Activated naive CD4-positive, alpha-beta T cell treated with anti-CD3 and anti-CD28 coated beads for 36 hours (primary cell): ENCODE measurements at places on chromosomes 2 and 18.

DNA sequence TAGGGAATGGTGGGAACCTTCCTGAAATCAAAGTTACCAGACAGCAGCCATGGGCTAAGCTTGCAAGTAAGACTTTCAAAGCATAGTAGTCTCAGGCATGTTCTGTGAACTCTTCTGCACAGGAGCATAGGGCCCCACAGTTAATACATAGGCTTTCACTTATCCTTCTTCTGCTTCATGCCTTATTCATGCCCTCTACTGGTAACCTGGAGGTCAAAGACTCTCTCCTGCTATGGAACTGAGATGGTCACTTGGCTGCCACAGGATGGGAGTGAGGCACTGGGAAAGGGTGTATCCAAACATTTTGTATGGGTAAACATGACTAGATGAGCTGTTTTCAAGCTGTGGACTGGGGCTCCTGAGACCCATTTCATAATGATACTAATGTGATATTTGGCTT, 49.1 kb upstream of the ZNF638 start:
- H3K4me1 ChIP-seq = peaks cover 5% of the 10 kb centered on the region
- DNase-seq = no peak
- H3K4me3 ChIP-seq = no peak overlapping the region

- no peak for DNase-seq
- no peaks in the 10 kb centered on the region for H3K4me1 ChIP-seq
- no peaks in the 10 kb centered on the region for H3K36me3 ChIP-seq
- H3K4me3 ChIP-seq = no peak overlapping the region
- H3K27ac ChIP-seq = no peak overlapping the region
Observed at GRCh38 chr2:144606466-144607095, 86.7 kb upstream of the ZEB2 start.

DNA sequence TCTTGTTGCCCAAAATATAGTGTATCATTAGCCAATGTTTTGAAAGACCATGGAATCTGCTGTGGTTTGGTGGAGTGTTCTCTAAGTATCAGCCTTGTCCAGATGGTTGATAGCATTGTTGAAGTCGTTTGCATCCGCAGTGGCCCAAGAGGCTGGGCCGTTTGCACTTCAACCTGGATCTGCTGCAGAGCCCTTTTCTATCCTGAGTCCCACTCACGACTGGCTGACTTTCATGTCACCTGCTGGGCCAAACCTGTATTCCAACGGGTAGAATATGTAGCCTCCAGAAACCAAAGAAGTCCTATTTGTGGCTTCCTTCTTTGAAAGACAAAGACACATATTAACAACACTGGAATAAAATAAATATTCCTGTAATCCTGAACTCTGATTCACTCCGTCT, 1154.1 kb downstream of the RPIA start:
- H3K4me3 ChIP-seq = no peak overlapping the region
- no peaks in the 10 kb centered on the region for H3K27me3 ChIP-seq
- no peak overlapping the region for H3K27ac ChIP-seq
- H3K36me3 ChIP-seq = peaks cover 2% of the 10 kb centered on the region
- no peaks in the 10 kb centered on the region for H3K4me1 ChIP-seq

GRCh38 chr2:15749460-15750432, 158.1 kb downstream of the DDX1 start:
- DNase-seq = no peak
- H3K27me3 ChIP-seq = peaks cover 2% of the 10 kb centered on the region
- H3K36me3 ChIP-seq = no peaks in the 10 kb centered on the region
- no peak overlapping the region for H3K4me3 ChIP-seq
- no peak overlapping the region for H3K27ac ChIP-seq
- no peaks in the 10 kb centered on the region for H3K4me1 ChIP-seq

DNA sequence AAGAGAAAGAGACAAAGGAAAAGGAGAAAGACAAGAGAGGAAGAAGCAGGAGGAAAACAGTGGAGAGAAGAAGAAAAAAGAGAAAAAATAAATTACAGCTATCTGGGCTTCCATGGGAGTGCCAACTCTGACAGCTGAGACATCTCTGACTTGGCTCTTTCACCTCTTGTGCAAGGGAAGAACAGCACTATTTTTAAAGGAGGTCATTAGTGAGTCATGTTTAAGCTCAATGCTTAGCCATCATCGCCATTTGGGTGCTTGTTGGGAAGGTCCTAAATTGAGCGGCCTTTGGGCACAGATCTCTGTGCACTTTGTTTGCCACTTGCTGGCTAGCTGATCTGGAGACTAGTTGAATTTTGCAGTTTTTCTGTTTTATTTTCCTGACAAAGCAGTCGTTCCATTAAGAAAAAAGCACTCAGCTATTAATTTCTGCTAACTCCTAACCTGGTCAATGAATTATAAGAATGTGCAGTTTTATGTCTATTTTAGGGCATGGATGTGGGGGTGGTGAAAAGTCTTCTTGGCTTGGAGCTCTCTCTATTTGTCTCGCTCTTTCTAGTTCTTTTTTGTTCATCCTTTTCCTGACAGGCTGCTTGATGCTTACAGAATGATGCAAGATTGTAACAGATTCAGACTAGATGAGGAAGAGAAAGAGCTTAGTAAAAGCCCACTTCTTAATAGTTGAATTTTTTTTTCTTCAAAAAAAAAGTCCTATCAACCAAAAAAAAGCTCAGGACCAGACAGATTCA, 231.5 kb downstream of the SLC8A1 start:
- no peak overlapping the region for H3K27ac ChIP-seq
- no peak for DNase-seq
- no peaks in the 10 kb centered on the region for H3K4me1 ChIP-seq
- H3K36me3 ChIP-seq = no peaks in the 10 kb centered on the region
- peaks cover 5% of the 10 kb centered on the region for H3K27me3 ChIP-seq
- H3K4me3 ChIP-seq = no peak overlapping the region

DNA sequence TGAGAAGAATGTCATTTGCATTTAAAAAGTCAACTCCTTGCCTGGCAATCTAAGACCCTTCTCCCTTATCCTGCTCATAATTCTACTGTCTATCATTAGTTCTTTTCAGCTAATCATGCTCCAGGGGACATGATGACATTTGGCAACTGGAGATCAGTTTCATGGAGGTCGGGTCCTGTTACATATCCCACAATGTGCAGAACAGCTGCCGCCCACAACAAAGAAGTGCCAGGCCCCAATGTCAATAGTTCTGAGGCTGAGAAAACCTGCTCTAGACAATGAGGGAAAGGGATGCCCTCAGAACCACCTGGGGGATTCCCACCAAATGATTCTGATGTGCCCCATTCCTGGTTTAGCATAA, 53.4 kb upstream of the IL1RL1 start:
- H3K36me3 ChIP-seq = peaks cover 2% of the 10 kb centered on the region
- no peaks in the 10 kb centered on the region for H3K27me3 ChIP-seq
- DNase-seq = peak; percentile 40
- H3K27ac ChIP-seq = peak overlapping the region; percentile 95
- peaks cover 50% of the 10 kb centered on the region for H3K4me1 ChIP-seq
- H3K4me3 ChIP-seq = no peak overlapping the region

- peaks cover 57% of the 10 kb centered on the region for H3K4me1 ChIP-seq
- peak; percentile 58 for DNase-seq
- peak overlapping the region; percentile 94 for H3K4me3 ChIP-seq
- H3K27me3 ChIP-seq = no peaks in the 10 kb centered on the region
Observed at GRCh38 chr2:69830045-69830905, 815 bp downstream of the GMCL1 start.

GRCh38 chr18:33702625-33703024, 124.6 kb downstream of the ASXL3 start:
- no peak for DNase-seq
- H3K27ac ChIP-seq = no peak overlapping the region
- H3K4me1 ChIP-seq = no peaks in the 10 kb centered on the region
- H3K4me3 ChIP-seq = no peak overlapping the region
- H3K27me3 ChIP-seq = no peaks in the 10 kb centered on the region

DNA sequence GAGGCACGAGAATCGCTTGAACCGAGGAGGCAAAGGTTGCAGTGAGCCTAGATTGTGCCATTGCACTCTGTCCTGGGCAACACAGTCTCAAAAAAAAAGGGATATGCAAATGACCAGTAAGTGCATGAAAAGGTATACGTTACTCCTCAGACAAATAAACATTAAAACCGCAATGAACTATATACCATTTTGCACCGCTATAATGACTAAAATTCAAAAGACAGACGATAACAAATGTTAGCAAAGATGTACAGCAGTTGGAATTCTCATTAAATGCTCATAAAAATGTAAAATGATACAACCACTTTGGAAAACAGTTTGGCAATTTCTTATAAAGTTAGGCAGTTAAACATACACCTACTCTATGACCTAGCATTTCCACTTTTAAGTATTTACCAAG, 67.4 kb upstream of the MSH6 start:
- H3K27me3 ChIP-seq = no peaks in the 10 kb centered on the region
- H3K4me3 ChIP-seq = no peak overlapping the region
- no peak for DNase-seq
- H3K36me3 ChIP-seq = no peaks in the 10 kb centered on the region
